Colonic mucosa (tissue), 4 donors: ENCODE measurements at places on chromosomes 2 and 18. TPM values are rescaled to one million over a fixed set of nuclear protein-coding genes. Genes with fewer than 3 reads are reported as not detected.

CABYR gene
- 1.6 TPM for total RNA-seq

CIB4 gene
- not detected for total RNA-seq

DNA sequence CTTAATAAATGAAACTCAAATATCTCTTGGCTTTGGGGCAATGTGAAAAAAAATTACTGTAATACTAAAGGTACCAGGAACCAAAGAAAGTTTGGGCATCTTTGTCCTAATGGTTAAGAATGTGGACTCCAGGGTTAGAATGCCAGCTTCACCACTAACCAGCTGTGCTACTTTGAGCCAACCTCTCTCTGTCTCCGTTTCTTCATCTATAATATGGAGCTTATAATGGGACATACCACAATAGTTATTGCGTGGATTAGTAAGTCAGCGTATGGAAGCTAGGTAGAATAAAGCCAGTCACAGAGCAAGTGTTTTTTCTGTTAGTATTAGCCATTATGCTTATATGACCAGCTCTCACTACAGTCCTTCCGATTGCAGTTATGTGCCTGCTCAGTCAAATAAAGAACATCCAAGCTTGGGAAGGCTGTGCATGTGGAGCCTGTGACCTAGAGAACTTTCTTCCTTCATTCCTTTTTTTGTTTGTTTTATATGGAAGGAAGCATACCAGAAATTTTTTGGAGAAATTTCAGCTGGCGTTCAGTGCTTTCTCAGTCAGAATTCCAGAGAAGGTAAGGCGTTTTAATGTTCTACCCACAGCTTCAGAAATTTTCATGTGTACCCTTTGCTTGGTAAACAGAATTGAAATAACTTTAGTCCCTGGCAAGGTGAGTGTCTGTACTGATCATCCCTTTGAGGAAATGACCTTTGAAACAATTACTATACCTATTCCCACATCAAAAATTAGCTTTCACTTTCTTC is 114.0 kb upstream of the RND3 start:
- DNase-seq, result no peak

GRCh38 chr2:36128359-36128758 is 227.2 kb upstream of the CRIM1 start:
- DNase-seq, result no peak

DNA sequence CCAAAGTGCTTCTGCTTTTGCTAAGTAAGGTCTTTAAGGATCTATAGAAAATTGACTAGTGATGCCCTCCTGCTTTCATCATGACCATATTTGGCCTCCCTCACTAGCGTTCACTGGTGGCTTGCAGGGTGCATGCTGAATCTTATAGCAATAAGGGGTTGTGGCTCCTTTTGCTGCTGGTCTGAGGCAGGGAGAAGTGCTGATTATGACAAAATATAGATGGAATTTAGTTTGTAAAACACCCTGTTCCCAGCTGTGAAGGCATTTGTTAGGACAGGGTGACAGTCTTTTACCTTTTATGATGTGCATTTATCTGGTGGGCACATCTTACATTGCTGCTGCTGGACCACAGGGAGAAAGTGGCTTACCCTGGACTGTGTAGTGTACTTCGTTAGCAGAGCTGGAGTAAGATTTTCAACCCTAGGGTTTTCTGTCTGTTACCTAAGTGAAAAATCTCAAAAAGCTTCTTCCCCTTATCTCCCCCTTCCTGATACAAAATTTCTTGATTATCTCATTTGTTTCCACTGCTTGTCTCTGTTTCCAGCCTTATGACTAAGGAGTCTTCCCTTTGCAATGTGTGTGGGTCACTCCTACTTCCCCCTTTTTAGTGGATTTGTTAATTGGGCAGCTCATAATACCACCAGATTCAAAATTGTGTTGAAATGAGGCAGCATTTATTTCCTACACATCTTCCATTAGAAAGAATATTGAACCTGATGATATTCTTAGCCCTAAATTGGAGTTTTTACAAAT is 21.2 kb upstream of the RPL37A start:
- no peak for DNase-seq

- no peak for DNase-seq
These were observed 264.3 kb downstream of the PTGR3 start for GRCh38 chr18:74944676-74945075.

DNA sequence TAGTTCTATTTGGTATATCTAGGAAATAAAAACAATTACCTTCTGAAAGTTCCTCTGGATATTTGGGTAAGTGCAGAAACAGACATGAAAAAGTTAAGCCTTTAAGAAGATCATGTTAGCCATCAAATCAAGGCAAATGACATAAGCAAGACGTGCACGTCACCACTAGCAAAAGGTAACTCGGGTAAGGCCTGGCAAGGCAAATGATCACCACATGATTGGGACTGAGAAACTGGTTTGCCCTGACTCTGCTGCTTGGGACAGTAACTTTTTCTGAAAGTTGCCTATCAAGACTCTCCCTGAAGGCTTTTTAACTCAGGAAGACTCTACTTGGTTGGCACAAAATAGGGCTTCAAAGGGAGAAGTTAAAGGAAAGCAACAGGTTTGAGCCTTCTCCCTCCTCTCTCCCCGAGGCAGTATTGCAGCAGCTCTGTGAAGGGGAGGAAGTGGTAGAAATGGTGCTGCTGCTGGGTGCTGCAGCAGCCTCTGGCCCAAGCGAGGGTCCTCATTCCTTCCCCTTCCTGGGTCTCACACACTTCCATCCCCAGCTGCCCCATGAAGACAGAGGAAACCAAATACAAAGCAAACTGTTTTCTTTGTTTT is 17.1 kb upstream of the TMEM237 start:
- no peak for DNase-seq

- DNase-seq, result no peak
These were observed 2.4 kb downstream of the BOK start for GRCh38 chr2:241560883-241561474.
